ENCODE measurements at places on chromosomes 16 and 17.

- DNase-seq, result no peak
Observed at GRCh38 chr16:10987361-10988163, 43.2 kb downstream of the CLEC16A start.

- no peak for DNase-seq
Observed at GRCh38 chr17:61305024-61305423, 94.6 kb upstream of the TBX2 start.

GRCh38 chr16:10386517-10387100, 748 bp downstream of the ATF7IP2 start:
- no peak for DNase-seq

- DNase-seq, result no peak
Observed at GRCh38 chr17:40106760-40107521, 6.6 kb upstream of the NR1D1 start.

- no peak for DNase-seq
Observed at GRCh38 chr17:5942687-5943086, 127.5 kb upstream of the WSCD1 start.

- no peak for DNase-seq
Observed at GRCh38 chr17:81479175-81480071, 33.2 kb downstream of the ACTG1 start.

All from retinal pigment epithelial cell (primary cell).